Nasal cavity respiratory epithelium epithelial cell of viscerocranial mucosa (primary cell): ENCODE measurements at places on chromosomes 12 and 14. TPM values are rescaled to one million over a fixed set of nuclear protein-coding genes. Genes with fewer than 3 reads are reported as not detected.

Gene FAM90A1
- total RNA-seq: 0.28 TPM in 1 of 2 replicates, not detected in the other

Gene NID2
- total RNA-seq: under 0.01 and 0.07 TPM in 2 replicates

Gene CCNB1IP1
- 83.3 and 150 TPM in 2 replicates for total RNA-seq

Gene HHIPL1
- total RNA-seq: 1.0 and 1.7 TPM in 2 replicates

Gene NANOG
- under 0.01 TPM in 1 of 2 replicates, not detected in the other for total RNA-seq

Gene PTPRR
- 0.34 and 0.36 TPM in 2 replicates for total RNA-seq

Gene ANKRD33
- not detected in 2 replicates for total RNA-seq

Gene DDX11
- total RNA-seq: 14.2 and 21.2 TPM in 2 replicates
